ENCODE measurements at places on chromosomes 4 and X. TPM values are rescaled to one million over a fixed set of nuclear protein-coding genes. Genes with fewer than 3 reads are reported as not detected.

GRCh38 chrX:118536204-118536603 lies 40.6 kb downstream of the DOCK11 start:
- DNase-seq = no peak

DNA sequence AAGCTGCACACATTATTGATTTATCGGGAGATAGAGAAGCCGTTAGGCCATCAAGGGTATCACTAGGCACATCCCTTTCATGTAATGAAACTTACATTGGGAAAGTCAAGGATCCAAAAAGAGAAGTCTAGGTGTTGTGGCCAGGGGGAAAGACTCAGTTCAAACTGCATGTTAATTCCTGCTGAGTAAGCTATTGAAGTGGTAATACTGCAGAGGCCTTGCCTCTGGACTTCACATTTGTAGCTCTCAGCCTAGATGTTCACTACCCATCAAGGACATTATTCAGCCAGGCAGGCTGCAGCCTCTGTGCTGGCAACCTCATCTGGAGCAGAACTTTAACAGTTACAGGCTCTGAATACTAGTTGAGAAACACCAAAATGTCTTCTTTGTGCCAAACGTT lies 2094.5 kb upstream of the AGA start:
- DNase-seq = no peak

DNA sequence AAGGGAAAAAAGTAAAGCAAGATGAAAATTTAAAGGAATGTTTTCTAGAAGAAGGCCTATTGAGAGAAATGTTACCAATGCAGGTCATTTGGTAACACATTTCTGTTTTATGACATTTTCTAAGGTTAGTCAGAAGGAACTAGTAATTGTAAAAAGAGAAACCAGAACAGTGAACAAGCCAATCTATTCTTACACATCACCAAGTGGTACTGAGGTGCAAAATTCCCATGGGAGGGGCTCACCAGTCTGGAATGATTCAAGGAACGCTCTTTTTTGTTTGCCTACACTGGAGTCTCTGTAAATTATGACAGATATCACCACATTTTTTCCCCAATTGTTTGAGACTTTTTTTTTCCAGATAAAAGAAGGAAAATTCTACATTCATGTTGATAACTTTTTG lies 404.7 kb upstream of the CNKSR2 start:
- DNase-seq = no peak

Gene COL4A5
- 15.0 TPM for total RNA-seq

Gene PHKA1
- total RNA-seq = 3.3 TPM

DNA sequence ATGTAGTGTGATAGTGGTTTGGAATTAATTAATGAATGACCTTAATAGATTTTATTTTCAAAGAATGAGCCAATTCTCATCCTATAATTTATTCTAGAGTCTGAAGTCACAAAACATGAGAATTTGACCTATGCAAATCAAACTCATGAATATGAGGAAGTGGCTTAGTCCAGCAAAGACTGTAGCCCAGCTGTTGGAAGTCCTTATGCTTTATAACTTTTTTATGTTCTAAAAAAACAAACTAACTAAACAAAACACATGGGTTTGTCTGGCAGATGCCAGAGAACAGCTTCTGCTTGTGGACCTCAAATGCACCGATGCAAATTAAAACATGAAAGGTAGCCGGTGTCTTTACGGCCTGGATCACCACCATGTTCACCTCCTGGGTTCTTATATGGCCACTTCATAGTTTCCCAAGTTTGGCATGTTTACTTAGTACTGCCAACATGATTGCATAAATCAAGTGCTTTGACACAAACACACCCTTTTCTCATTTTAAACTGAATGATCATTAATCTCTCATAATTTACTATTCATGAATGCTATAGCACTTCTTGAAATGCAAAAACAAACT lies 277.4 kb downstream of the PAPSS1 start:
- no peak for DNase-seq

GRCh38 chrX:129614481-129615255 lies 40.1 kb downstream of the APLN start:
- no peak for DNase-seq

Gene BGN
- 11.3 TPM for total RNA-seq

GRCh38 chrX:136211766-136212556 lies 39.2 kb downstream of the MAP7D3 start:
- DNase-seq = no peak

DNA sequence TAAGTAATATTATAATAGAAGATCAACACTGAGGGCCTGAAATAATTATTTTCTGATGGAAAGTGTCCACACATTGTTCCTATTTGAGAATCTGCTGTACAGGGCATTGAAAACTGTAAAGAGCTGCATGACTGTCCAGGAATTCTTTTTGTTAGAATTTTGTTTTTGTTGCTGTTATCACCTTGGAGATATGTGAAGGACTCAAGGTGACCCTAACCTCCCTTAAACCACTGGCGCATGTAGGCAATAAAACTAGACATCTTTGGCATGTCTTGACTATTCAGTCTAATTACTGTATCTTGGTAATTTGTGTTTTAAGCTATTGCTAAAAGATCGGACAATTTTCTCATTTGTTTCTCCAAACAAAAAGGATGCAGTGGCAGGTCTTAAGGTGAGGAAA lies 55.5 kb upstream of the SMIM10 start:
- no peak for DNase-seq

- no peak for DNase-seq
Observed at GRCh38 chrX:21955403-21956189, 15.1 kb downstream of the SMS start.

- no peak for DNase-seq
Observed at GRCh38 chr4:173490256-173490655, 39.8 kb downstream of the HAND2 start.

Gene CNKSR2
- total RNA-seq = 0.56 TPM

Gene STPG2
- not detected for total RNA-seq

DNA sequence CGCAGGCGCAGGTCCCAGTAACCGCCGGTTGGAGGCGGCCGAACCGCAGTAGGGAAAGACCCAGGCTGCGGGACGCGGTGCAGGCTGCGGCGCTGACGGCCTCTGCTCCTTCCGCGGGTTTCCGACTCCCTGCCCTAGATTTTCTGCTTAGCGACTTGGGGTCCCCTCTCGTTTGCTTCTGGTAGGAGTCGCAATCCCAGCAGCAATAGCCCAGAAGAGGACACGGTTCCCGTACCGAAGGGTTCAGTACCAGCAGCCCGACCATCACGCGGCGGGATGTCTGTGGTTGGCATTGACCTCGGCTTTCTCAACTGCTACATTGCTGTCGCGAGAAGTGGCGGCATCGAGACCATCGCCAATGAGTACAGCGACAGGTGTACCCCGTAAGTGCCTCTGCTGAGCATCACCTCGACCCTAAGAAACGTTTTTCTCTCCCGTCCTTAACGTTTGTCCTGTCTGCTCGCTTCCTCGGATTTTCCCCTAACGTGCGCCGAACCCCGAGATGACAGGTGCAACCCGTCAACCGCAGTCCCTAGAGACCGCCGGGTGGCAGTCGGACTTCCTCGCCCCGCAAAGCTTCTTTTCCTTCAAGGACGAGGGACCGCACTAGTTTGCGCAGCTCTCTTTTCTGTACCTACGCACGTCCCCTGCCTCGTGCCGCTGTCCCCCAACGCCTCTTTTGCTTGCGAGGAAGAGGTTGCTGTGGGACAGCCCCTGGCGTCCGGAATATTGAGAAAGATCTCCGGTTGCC lies at the start of gene HSPA4L:
HSPA4L (plus strand) TSS at position 48 of the 751 bp plus-strand sequence; CDS start at position 277, 229 bp downstream.
- peak; percentile 45 for DNase-seq

DNA sequence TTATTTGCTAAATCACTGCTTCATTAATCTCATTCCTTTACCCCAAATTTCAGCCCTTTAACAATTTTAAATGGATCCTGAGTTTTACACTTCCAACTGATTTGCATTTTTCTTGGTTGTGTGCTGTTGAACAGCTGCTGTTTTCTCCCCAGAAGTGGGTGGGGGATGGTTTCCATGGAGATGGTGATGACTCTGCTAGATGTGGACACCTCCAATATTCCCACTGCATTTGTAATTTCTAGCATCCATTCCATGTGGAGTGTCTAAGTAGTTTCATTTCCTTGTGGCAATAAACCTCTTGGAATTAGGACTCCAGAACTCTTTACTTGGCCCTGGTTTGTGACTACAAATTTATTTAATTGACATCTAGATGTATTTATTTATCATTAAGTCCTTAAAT lies 330.4 kb downstream of the GBA3 start:
- no peak for DNase-seq

GRCh38 chrX:149491812-149492211 lies 13.3 kb downstream of the IDS start:
- DNase-seq = no peak

DNA sequence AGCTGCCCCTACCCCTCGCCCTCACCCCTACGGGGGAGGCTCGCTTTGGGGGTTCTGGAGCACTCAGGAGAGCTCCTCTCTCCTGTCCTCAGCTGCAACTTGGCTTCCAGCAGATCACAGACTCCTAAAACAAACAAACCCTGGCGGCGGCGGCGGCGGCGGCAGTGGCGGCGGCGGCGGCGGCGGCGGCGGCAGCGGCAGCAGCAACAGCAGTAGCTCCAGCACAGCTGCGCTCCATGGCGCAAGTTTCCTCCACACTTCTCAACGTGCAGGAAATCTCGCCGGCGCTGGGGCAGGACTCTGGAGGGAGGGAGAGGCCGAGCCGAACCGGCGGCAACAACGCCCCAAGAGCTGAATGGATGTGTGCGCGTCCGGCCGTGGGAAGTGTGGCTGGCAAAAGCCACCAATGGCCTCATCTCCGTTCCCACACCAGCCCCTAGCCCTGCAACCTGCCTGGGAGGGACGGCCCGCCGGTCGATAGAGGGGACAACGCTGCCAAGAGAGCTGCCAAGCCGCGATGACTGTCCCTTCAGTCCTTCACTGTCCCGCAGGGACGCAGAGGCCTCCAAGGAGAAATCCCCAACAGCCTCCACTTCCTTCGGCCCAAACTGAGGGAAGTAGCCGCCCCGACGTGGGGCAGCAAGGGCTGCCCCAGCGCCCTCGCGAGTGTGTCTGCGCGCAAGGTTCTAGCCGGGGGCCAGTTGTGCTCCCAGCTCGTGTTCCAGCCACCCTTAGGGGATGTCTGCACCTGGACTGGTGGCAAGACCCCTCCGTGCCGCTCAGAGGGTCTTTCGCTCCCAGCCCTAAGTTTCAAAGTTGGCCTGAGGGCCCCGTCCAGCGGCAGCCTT lies 775 bp downstream of the SHROOM4 start:
- DNase-seq = peak; percentile 46

Gene SH2D1A
- not detected for total RNA-seq

DNA sequence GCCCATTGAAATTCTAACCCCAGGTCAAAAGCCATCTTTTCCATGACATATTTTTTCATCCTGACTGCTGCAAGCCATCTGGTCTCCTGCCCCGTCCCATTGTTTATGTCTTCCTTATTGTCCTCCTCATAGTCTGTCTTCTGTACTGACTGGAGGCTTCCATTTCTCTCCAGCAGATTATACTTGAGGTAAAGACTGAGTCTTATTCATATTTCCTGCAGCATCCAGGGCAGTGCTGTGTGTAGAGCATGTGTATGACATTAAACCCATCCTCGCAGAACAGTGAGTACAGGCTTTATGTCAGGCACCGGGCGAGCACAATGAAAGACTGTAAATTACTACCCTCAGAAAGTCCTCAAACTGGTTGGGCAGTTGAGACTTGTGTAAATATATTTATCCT lies 275.1 kb downstream of the C4orf33 start:
- DNase-seq = no peak

DNA sequence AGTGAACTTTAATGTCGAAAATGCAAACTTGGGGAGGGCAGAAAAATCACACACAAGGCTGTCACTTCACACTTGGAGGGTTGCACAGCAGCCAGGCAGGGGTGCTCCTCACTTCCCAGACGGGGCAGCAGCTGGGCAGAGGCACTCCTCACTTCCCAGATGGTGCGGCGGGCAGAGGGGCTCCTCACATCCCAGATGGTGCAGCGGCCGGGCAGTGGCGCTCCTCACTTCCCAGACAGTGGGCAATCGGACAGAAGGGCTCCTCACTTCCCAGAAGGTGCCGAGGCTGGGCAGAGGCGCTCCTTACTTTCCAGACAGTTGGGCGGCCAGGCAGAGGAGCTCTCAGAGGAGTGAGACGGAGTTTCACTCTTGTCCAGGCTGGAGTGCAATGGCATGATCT lies 90.6 kb downstream of the HMGB3 start:
- no peak for DNase-seq

Gene DRD5
- not detected for total RNA-seq

DNA sequence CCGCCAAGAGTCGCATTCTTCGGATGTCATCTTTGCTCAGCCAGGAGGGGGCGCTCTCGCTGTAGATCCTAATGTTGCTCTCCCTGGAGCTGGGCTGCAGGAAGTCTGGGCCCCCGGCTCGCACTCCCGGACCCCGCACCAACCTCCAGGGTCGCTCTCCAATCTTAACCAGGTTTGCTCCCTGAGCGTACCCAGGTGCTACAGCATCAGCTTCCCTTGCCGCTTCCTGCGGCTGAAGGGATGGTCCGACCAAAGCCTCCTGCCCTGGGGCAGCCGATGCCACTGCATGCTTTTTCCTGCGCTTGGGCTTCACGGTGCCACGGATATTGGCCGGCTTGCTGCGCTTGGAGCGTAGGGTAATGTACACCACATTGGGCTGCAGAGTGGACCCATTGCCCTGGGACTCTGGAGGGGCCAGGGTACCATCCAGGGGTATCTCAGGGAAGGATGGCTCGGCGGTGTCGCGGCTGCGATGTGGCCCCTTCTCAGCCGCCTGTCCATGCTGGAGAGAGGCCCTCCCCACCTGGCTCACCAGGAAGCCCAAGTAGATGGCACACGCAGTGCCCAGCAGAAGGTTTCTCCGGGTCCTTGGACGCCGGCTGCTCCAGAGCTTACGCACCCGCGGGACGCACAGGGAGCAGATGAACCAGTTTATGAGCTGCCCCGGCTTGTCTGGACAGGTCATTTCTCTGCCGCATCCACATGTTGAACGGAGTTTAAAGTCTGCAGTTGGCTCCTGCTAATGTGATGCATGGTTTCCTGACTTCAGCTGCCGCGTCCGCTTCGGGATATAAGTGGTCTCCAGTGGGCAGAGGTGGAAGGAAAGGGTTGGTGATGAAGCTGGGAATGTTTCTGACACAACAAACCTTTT lies 1.9 kb downstream of the GASK1B start:
- DNase-seq = peak; percentile 23

GRCh38 chrX:12443534-12444098 lies 305.3 kb downstream of the FRMPD4 start:
- DNase-seq = no peak

- no peak for DNase-seq
Observed at GRCh38 chrX:153478746-153479145, 8.4 kb upstream of the HAUS7 start.

GRCh38 chr4:113556382-113557134 lies 205.0 kb downstream of the CAMK2D start:
- DNase-seq = no peak

- no peak for DNase-seq
Observed at GRCh38 chr4:106090826-106091225, 195.6 kb downstream of the NPNT start.

DNA sequence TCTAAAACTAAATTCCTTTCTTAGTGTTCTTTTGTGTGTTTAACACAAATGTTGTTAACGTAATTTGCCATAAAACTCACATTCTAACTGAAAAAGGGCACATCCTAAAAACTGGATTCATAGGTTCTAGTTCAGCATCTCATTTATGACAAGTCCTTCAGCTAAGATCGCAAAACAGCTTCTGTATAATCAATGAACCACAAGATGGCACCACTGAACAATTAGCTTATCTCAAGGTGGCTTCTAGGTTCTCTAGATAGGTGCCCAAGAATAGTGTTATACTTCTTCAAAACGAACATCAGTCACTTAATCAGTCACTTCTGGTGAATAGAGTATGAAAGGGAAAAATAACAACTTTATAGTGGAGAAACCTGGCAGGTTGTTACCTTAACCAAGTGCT lies 54.3 kb downstream of the NRK start:
- peak; percentile 19 for DNase-seq

- DNase-seq = no peak
Observed at GRCh38 chr4:157838366-157838765, 334.5 kb downstream of the GASK1B start.

All from IMR-90 (cell line).